ENCODE measurements at places on chromosomes 2 and 18.
A peak's percentile ranks its signal among the peaks of the same experiment; 100 is the strongest.

DNA sequence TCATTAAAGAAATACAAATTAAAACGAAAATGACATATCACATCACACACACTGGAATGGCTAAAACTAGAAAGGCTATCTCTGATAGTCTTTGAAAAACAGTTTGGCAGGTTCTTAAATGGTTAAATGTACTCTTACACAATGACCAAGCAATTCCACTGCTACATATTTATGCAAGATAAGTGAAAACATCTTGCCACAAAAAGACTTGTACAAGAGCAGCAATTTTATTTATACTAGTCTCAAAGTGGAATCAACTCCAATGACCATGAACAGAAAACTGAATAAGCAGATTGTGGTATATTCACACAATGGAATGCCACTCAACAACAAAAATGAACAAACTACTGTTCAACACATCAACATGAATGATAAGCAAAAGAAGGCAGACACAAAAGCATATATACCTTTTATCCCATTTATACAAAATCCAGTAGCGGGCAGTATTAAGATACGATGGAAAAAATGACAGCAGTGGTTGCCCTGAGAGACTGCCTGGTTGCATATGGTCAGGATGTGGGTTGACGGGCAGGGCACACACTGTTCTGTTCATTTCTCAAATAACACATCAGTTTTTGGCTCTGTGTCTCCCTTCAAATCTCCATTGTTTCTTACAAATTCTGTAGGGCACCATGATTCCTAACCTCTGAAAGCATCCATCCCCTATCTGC is 25.4 kb downstream of the SP100 start:
- DNase-seq, result peak; percentile 87

DNA sequence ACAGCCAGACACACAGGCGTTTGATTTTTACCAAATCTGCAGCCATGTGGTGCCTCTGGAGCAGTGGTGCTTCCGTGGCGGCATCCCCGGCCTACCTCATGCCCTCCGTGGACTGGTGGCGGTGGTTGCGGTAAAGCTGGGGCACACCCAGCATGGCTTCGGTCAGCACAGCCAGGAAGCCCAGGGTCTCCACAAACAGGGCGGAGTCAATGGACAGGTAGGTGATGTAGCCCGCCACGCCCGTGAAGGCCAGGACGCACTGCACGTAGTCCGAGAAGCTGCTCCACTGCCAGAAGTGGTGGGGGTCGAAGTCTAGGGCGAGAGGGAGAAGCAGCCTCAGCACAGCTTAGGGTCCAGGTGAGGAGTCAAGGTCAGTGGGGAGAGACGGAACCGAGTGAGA is 32.4 kb downstream of the SLC66A2 start:
- no peak for DNase-seq

GRCh38 chr2:171266102-171266501 is 105.4 kb upstream of the TLK1 start:
- no peak for DNase-seq

GRCh38 chr18:44187090-44187489 is 493.6 kb upstream of the SETBP1 start:
- no peak for DNase-seq

DNA sequence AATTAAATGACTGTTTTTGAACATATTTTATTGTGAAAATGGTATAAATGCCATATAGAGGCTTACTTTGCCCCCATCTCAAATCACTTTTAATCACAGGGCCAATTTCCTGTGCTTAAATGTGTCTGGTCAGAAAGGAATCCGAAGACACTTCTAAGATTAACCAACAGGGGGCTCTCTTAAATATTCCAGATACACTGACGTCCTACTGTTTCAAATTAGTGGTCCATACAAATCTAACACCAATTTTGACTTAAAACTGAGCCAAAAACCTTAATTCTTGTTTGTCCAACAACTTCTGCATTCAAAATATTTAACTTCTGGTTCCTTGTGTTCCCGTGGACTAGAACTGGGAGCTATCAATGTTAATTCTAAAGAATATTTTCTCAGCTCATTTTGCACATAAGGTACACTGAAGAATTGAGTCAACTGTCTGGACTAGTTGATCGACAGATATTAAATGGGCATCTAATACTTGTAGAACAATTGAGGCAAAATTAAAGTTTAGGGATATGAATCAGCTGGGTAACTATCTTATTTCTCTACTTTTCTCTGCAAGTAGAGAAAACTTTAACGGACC is 557.5 kb downstream of the ARHGAP15 start:
- DNase-seq, result peak; percentile 31

- peak; percentile 81 for DNase-seq
Measured at GRCh38 chr2:187842978-187843847, 289.0 kb upstream of the TFPI start.

- peak; percentile 3 for DNase-seq
Measured at GRCh38 chr2:177717831-177718618, 325.5 kb downstream of the AGPS start.

- DNase-seq, result peak; percentile 35
Measured at GRCh38 chr18:33210575-33211189, 229.8 kb downstream of the CCDC178 start.

DNA sequence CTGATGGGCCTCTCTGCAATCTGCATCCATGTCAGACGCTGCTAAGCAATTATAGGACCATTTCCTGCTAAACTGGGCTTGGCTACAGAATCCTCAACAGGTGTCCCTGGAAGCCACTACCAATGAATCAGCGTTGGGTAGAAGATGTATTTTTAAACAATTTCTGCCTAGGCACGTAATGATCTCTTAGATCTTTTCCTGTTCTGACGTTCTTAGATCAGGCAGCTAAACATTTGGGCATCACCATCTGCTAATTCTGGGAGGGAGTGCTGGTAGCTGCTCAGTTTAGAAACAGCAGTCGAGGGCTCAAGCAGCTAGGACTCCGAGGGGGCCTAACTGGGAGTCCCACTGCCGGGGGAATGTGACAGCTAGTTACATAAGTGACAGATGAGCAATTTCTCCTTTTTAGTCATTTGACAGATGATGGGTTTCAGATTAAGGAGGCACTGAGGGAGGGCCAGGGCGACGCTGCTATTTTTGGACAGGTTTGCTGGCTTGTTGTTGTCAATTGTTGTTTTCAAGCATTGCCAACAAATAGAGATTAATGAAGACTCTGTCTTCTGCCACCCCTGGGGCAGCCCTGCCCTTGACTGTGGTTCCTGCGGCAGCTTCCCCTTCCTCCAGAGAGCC is 92.7 kb downstream of the MRO start:
- no peak for DNase-seq

- DNase-seq, result no peak
Measured at GRCh38 chr2:209578394-209579001, 154.7 kb downstream of the MAP2 start.

- DNase-seq, result no peak
Measured at GRCh38 chr2:121303531-121304263, 18.7 kb upstream of the TFCP2L1 start.

DNA sequence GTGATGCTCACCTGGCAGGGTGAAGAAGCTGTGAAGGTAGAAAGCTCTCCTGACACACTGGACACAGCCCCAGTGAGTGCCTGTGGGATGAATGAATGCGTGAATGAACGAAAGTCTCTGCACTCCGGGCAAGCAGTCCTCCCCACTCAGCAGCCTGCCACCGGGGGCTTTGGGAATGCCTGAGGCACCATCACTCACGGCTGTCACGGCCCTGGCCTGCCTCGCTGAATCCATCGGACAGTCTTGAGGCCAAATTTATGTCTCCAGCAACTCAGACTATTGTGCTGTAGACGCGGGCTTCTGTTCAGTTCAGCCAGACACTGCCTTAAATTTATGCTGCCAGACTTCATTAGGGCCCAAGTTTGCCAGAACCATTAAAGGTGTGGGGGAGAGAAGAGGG is 62.9 kb upstream of the TEX51 start:
- DNase-seq, result no peak

DNA sequence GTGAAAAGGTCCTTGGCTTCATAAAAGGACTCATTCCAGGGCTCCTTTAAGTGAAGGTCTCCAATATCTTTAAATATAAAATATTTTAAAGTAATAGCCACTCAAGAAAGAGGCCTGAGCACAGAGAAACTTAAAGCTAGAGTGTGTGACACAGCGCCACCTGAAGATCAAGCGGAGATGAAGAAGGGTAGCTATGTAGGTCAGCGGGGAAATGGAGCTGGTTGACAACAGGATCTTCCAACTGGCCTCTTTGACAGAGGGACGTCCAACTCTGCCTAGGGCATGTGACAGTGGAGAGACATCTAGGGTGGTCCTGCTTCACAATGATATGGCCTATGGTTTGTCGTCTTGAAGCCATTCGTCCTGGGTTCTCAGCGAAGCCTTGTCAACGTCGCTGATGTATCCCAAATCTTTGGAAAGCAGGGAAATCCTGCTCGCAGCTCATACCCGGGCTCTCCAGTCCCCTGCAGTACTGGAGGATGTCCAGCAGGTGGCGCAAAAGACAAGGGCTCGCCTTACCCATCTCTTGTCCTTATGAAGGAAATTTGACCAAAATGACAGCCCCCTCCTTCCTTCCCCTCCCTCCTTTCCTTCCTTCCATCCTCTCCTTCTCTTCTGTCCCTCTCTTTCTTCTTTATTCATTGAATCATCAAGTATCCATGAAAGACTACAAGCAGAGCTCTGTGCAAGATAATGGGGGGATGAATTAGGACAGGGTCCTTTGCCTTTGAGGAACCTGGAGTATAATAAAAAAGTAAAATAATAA is 59.6 kb downstream of the LONRF2 start:
- peak; percentile 41 for DNase-seq

DNA sequence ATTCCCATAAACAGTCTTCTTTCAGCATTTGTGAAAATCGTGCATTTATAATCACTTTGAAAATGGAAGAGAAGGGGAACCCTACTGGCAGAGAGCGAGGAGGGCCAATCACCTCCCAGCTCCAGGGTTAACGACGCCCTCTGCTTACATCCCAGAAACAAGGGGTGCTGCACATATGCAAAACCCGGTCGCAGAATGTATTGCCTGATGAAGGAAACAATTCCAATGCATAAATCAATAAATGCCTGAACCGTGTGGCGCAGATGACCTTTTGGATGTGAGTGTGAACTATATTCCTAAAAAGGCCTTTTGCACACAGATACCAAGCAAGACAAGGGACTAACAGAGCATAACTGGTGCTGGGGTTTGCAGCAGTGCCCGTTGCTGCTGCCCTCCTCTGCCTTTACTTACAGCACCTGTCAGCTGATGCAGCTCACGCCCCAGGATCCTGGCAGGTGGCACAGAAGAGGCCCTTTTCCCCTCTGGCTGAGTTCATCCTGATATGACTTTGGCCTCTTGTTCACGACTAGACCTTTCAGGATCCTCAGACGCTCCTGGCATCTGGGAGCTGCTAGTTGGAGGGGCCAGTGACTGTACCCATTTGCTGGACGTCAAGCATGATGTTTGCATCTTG is 67.8 kb downstream of the MYT1L start:
- no peak for DNase-seq

GRCh38 chr2:36701391-36701795 is 4.9 kb downstream of the VIT start:
- peak; percentile 46 for DNase-seq

DNA sequence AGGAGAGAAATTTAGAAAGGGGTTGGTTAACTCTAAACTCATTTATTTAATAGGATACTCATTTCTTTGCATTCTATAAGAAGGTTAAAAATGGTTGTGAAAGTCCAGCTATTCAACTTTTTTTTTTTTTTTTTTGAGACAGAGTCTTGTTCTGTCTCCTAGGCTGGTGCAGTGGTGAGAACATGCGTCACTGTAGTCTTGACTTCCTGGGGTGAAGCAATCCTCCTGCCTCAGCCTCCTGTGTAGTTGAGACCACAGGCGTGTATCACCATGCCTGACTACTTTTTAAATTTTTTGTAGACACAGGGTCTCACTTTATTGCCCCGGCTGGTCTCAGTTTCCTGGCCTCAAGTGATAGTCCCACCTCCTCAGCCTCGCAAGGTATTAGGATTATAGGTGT is 11.9 kb downstream of the ELP2 start:
- DNase-seq, result no peak

DNA sequence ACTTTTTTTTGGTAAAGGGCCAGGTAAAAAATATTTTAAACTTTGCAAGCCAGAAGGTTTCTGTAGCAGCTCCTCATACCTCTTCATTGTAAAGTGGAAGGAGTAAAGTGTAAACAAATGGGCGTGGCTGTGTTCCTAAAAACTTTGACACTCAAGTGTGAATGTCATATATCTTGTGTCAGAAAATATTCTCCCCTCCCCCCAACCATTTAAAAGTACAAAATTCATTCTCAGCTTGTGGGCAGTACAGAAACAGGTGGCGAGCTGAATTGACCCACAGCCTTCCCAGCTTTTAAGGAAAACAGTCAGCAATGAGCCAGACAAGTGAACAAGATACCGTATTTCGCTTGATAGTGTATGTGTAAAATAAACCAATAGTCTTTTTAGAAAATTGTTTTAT is 4.0 kb downstream of the YPEL5 start:
- DNase-seq, result no peak

All from iris pigment epithelial cell (primary cell).